ENCODE measurements at places on chromosomes 7 and 10.

GRCh38 chr7:129789000-129789399 lies 163.8 kb downstream of the UBE2H start:
- no peak for DNase-seq

GRCh38 chr10:48549236-48549635 lies 55.6 kb downstream of the ARHGAP22 start:
- no peak for DNase-seq

DNA sequence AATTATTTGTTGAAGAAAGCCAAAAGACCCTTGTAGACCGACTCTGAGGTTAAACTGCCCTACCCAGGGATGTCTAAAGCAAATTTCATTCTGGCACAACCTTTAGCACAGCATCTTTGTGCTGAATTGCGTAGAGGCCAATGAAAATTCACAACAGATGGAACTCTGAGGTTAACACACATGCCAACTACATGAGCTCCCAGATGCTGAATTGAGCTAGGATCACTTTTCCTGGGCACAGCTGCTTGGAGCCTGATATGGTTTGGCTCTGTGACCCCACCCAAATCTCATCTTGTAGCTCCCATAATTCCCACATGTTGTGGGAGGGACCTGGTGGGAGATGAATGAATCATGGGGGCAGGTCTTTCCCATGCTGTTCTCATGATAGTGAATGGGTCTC lies 158.0 kb upstream of the PTN start:
- DNase-seq, result no peak

GRCh38 chr10:10946081-10946480 lies 71.6 kb upstream of the CELF2 start:
- no peak for DNase-seq

DNA sequence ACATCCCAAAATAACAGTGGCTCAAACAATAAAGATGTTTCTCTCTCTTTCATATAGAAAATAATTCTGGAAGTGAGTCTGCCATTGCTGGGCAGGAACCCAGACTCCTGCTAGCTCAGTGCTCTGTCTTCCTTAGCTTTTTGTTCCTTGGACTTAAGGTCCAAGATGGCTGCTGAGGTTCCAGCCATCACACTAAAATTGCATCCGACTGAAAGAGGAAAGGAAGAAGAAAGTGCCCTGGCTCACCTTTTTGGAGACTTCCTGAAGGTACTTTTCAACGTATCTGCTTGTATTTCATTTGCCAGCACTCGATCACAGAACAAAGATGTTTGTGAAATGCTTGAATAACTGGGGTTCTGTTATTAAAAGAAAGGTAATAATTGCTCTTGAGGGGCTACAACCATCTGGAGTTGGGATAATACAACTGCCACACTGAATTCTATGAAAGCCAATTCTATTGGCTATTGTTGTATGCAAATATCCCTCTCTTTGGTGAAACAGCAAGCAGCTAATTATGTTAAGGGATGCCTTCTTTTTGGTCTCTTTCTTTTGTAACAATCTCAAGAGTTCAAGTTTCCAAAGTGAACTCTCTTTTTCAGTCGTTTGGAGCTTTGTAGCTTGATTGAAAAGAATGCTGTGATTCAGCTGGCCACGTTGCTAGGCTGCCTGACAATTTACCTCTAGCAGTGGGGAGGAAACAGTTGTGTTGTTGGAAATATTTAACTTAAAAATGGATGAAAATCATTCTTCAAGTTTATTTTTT lies 83.9 kb downstream of the BAMBI start:
- DNase-seq, result no peak

GRCh38 chr10:30043476-30044270 lies 15.7 kb downstream of the JCAD start:
- no peak for DNase-seq

DNA sequence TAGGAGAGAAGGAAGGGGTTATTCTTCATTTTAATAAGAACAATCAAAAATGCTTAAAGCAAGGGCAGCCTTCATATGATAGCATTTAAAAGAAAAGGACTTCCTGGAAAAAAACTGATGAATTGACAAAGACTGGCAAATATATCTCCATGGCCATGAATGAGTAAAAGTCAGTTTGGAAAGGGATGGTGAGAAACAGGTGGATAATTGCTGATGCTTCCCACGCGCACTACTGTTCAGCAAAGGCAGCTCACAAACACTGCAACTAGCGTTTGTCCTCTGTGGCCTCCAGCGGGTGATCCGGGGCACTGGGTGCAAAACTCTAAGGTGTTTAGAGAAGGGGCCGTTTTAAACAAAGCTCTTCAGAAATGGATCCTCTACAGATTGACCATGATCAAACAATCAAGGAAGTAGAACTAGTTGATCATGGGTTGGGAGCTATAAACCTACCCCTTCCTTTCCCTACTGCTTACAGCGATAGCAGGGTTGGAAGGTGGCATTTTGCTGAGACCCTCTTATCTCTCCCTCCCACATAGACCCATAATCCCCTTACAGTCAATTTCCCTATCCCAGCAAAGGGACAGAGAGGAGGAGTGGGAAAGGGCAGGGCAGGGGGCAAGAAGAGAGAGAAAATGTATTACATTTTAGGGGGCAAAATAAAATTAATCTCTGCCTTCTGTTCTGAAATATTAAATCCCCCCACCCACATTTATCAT lies 53.8 kb downstream of the SMURF1 start:
- DNase-seq, result no peak

GRCh38 chr10:114687459-114687858 lies 29.4 kb upstream of the ABLIM1 start:
- no peak for DNase-seq

- DNase-seq, result no peak
Observed at GRCh38 chr10:100327007-100327717, 2.9 kb downstream of the PKD2L1 start.

DNA sequence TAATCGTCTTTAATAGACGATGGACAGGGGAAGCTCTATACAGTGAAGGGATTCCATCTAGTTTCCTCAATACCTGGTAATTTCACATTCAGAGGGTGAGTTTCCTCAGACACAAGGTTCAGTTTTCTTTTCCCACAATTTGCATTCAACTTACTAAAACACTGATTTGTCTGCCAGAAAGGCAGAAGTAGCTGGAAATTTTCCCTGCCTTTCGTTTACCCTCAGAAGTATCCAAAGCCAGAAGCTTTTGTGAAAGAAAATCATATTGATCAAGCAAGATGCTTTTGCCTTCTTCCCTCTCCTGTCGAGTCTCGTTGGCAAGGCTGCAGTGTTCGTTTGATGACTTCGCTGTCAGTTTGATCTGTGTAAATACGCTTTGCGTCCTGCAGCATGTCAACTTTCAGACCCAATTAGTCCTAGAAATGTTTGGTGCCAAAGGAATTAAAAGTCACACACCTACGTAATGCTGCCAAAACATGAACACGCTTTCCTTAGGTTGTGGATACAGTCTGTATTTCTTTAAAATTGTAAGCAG lies 631.9 kb upstream of the FOXK1 start:
- no peak for DNase-seq

GRCh38 chr10:97822261-97822687 lies 27.4 kb upstream of the GOLGA7B start:
- no peak for DNase-seq

- no peak for DNase-seq
Observed at GRCh38 chr10:70830164-70830563, 14.4 kb downstream of the SGPL1 start.

GRCh38 chr10:91054325-91054724 lies 133.4 kb upstream of the ANKRD1 start:
- no peak for DNase-seq

DNA sequence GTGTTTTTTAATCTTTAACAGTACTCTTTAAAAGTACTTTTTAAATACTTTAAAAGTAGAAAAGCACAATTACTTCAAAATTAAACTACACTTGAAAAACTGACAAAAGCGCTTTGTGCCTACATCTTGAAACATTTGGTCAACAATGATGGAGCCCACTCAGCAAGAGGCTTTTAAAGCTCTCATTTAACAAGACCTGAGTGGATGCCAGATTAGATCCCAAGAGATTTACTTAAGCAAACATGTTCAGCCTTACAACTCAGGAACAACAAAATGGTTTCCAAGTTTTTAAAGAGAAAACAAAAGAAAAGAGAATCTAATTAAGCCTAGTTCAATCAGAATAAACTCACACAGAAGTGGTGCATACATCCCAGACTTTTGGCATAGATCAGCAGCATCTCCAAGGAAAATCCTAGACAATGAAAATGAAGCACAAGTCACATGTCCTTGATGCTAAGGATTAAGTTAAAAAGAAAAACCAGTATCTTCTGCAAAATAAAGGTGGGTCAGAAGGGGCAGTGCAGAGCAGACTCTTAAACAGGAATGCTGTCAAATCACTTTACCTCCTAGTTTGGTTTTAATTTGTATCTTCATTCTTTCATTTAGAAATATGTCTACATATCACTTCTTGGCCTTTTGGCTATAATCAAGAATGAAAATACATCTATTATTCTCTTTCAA lies 26.2 kb downstream of the HIBADH start:
- no peak for DNase-seq

DNA sequence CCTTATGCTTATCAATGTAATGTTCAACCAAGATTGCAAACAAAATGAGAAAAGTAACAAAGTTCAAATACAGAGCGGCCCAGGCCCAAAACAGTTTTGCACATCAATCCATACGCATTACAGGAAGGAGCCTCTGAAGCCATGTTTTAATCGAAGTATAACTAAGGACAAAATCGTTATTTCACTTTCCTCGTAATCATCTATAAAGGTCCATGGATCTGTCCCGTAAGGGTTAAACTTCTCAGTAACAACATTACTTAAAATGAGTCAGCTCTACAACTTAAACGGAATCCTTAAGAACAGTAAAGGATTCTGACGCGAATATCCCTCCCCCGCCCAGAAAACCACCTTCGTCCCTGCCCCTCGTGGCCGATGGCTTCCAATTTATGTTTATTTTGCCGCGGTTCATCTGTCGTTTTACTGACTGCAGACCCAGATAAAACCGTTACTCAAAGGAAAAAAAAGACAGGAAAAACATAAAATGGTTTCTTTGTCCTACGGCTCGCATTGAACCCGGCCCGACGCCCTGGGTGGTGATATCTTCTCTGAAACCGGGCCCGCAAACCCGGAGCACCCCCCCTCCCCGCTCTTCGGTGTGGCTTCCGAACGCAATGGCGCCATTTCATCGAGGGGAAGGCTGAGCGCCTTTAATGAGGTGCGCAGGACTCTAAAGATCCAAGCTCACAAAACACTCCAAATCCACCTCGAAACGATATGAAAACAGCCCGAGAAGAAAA lies 1.1 kb downstream of the HNRNPA2B1 start:
- peak; percentile 34 for DNase-seq

GRCh38 chr10:46517541-46517940 lies 38.9 kb downstream of the GPRIN2 start:
- DNase-seq, result no peak

DNA sequence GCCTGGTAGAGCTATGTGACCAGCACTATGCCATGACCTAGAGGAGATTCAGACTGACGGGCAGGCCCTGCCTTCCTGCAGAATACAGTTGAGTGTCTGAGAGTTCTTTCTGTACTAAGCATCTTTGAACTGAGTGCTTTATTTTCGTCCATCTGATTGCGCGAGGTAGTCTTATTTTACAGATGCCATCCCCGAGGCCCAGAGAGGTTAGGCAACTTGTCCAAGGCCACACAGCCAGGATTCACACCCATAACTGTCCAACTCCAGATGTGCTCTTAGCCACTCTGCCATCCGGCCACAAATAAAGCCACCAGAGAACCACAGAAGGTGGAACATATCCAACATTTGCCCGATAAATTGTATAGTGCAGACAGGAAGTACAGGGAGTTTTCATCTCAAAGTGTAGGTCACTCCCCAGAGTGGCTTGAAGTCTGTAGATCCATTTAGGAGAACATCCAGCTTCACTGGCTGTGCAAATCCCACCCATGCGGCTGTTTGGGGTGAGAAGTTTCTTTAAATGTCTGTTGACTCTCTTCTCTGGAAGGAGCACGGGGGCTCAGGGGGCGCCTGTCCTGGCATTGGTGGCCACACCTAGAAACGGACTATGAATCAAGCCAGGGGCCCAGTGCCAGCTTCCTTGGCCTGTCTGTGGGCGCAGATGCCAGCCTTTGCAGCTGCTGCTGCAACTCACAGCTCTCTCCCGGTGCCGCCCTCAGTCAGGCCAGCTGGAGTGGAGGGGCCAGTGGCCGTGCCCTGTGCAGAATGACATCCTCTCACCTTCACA lies 11.1 kb downstream of the CHST3 start:
- DNase-seq, result no peak

GRCh38 chr10:117536866-117537435 lies 5.6 kb upstream of the EMX2 start:
- no peak for DNase-seq

- DNase-seq, result no peak
Observed at GRCh38 chr10:120429395-120429794, 27.6 kb upstream of the PLPP4 start.

- DNase-seq, result no peak
Observed at GRCh38 chr7:92739091-92739490, 97.3 kb downstream of the CDK6 start.

GRCh38 chr7:70591643-70592042 lies 540.3 kb upstream of the GALNT17 start:
- no peak for DNase-seq

GRCh38 chr10:20835335-20835734 lies 61.8 kb downstream of the NEBL start:
- no peak for DNase-seq

DNA sequence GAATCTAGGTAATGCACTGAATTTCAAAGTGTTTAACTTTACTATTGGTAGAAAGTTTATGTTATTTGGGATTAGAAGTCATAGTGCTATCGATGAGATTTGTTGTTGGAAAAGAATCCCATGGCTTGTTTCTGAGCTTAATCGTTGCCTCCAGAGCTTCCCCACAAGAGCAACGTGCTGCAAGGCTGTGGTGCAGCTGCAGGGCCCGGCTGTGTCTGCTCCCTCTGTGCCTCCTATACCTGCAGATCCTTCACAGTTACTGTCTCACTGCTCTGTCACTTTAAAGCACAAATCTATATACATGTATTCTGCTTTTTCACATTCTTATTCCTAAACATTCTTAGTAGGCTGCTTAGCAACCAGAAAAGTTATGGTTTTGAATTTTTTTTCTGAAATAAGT lies 826.6 kb upstream of the COBL start:
- DNase-seq, result no peak

GRCh38 chr7:11128498-11128897 lies 154.8 kb downstream of the PHF14 start:
- no peak for DNase-seq

DNA sequence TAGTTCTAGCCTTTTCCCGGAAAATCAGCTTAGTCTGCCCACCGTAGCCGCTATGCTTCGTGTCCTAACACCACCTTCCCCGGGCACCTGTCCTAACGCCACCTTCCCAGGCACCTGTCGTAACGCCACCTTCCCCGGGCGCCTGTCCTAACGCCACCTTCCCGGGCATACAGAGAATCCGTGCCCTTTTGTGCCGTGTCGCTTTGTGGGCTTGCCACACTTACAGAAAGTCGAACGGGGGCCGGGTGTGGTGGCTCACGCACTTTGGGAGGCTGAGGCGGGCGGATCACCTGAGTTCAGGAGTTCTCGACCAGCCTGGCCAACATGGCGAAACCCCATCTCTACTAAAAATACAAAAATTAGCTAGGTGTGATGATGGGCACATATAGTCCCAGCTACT lies 73.6 kb upstream of the DNAJB6 start:
- no peak for DNase-seq

GRCh38 chr7:139106959-139107358 lies 2.6 kb downstream of the ZC3HAV1 start:
- no peak for DNase-seq

- DNase-seq, result no peak
Observed at GRCh38 chr10:33321516-33321915, 13.0 kb downstream of the NRP1 start.

- no peak for DNase-seq
Observed at GRCh38 chr10:102275343-102275742, 30.0 kb downstream of the GBF1 start.
